ENCODE measurements at places on chromosomes 6 and 20. TPM values are rescaled to one million over a fixed set of nuclear protein-coding genes. Genes with fewer than 3 reads are reported as not detected.

The INSM1 gene
- not detected for polyA plus RNA-seq

The PTPN1 gene
- 18.4 TPM for polyA plus RNA-seq

The BANF2 gene
- not detected for polyA plus RNA-seq

The MAFB gene
- 0.09 TPM for polyA plus RNA-seq

The CARMIL1 gene
- not detected for polyA plus RNA-seq

GRCh38 chr6:112122756-112123155, 35.4 kb downstream of the FAM229B start:
- H3K4me3 ChIP-seq = no peak overlapping the region
- no peaks in the 10 kb centered on the region for H3K36me3 ChIP-seq
- H3K4me1 ChIP-seq = no peaks in the 10 kb centered on the region

- peaks cover 53% of the 10 kb centered on the region for H3K4me1 ChIP-seq
- peaks cover 18% of the 10 kb centered on the region for H3K36me3 ChIP-seq
- no peak overlapping the region for H3K27ac ChIP-seq
- H3K27me3 ChIP-seq = peaks cover 15% of the 10 kb centered on the region
- no peak for DNase-seq
- H3K4me3 ChIP-seq = no peak overlapping the region
Observed at GRCh38 chr6:15517600-15517999, 145.2 kb downstream of the DTNBP1 start.

DNA sequence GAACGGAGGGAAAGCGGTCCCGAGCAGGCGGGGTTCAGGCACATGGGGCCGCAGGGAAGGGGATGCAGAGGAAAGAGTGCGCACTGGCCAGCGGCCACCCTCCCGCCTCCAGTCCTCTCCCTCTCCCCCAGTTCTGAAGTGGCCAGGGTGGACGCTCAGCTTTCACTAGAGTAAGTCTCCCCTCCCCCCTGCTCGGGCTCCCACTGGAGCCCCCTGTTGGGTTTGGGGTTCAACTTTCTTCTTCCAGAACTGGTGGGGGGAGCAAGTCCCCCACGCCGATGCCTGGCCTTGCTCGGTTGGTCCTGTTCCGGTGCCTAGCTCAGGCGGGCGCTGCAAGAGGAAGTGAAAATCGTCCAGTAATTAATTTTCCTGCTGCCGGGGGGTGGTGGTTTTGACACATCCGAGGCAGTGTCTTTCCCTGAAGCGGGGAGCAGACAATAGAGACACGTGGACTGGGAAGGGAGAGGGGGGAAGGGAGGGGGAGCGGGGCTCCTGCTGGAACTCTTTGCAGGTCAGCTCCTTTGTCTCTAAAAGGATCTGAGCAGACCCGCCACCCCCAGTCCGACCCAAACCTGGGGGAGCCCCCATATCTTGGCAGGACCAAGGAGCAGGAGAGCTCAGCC, 824 bp upstream of the SCRT2 start:
- peaks cover 4% of the 10 kb centered on the region for H3K36me3 ChIP-seq
- H3K27me3 ChIP-seq = peaks cover 35% of the 10 kb centered on the region

DNA sequence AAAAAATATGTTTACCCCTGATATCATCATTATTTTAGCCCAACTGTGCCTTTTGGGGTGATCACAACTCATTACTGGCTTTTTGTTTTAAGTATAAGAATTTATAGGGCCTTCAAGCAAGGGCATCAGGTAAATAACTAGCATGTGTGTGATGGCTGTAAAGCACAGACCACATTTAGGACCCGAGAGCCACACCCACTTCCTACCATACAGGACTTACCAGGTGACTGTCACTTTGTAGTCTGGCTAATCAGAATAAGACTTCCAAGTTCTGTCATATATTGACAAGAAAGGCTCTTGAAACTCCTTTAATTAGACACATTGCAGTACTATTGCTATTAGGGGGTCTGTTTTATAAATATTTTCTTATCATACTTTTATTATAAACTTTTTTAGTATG, 31.1 kb downstream of the TMEM242 start:
- H3K4me1 ChIP-seq = peaks cover 8% of the 10 kb centered on the region
- peaks cover 13% of the 10 kb centered on the region for H3K36me3 ChIP-seq
- H3K27ac ChIP-seq = no peak overlapping the region
- DNase-seq = no peak
- H3K27me3 ChIP-seq = no peaks in the 10 kb centered on the region

GRCh38 chr6:83199173-83199862, 6.2 kb downstream of the RWDD2A start:
- peaks cover 9% of the 10 kb centered on the region for H3K4me1 ChIP-seq
- H3K4me3 ChIP-seq = no peak overlapping the region
- H3K36me3 ChIP-seq = no peaks in the 10 kb centered on the region
- H3K27me3 ChIP-seq = no peaks in the 10 kb centered on the region
- no peak overlapping the region for H3K27ac ChIP-seq
- no peak for DNase-seq

GRCh38 chr20:14062786-14063185, 67.5 kb downstream of the MACROD2 start:
- H3K4me1 ChIP-seq = no peaks in the 10 kb centered on the region
- H3K27me3 ChIP-seq = peaks cover 1% of the 10 kb centered on the region
- H3K4me3 ChIP-seq = no peak overlapping the region
- no peaks in the 10 kb centered on the region for H3K36me3 ChIP-seq
- DNase-seq = no peak

DNA sequence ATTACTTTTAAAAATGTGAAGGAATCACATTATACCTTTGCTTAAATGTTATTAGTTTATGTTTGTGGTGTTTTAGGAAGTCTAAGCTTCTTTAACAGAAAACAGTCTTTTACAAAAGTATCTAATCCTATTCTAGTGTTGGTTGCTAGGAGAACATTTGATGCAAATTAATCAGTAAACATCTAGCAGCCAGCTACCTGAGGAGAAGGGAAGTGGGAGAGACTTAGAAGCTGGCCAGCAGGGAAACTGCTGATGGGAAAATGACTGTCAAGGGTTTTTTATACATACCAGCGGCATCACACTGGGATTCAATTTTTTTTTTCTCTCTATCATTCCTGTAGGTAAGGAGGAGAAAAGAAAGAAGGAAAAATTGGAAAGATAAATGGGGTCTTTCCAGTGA, 686.0 kb upstream of the MMS22L start:
- DNase-seq = no peak
- no peaks in the 10 kb centered on the region for H3K27me3 ChIP-seq
- no peak overlapping the region for H3K27ac ChIP-seq
- H3K36me3 ChIP-seq = no peaks in the 10 kb centered on the region
- no peak overlapping the region for H3K4me3 ChIP-seq
- H3K4me1 ChIP-seq = no peaks in the 10 kb centered on the region
